ENCODE measurements at places on chromosomes 13 and 19. TPM values are rescaled to one million over a fixed set of nuclear protein-coding genes. Genes with fewer than 3 reads are reported as not detected.

ZNF57 gene
- 2.7 TPM for total RNA-seq

C19orf81 gene
- total RNA-seq = not detected

RTBDN gene
- total RNA-seq = not detected

POSTN gene
- not detected for total RNA-seq

NUFIP1 gene
- 6.3 TPM for total RNA-seq

OLFM4 gene
- not detected for total RNA-seq

VN1R4 gene
- total RNA-seq = not detected

PRSS57 gene
- not detected for total RNA-seq

NBEA gene
- total RNA-seq = 0.39 TPM

ZNF333 gene
- total RNA-seq = 11.4 TPM

LGALS7B gene
- total RNA-seq = not detected

FGF14 gene
- not detected for total RNA-seq

FFAR1 gene
- not detected for total RNA-seq

GARIN5A gene
- 0.23 TPM for total RNA-seq

SOX1 gene
- not detected for total RNA-seq

PTPRS gene
- total RNA-seq = 0.14 TPM

CEACAM21 gene
- total RNA-seq = 44.3 TPM

CYP2S1 gene
- 0.23 TPM for total RNA-seq

CARS2 gene
- 74.9 TPM for total RNA-seq

MAMSTR gene
- 1.00 TPM for total RNA-seq

MAN2B1 gene
- total RNA-seq = 120 TPM

KIR2DL3 gene
- total RNA-seq = not detected

IFNL1 gene
- total RNA-seq = 0.25 TPM

ZNF829 gene
- total RNA-seq = 4.4 TPM

PET100 gene
- total RNA-seq = 134 TPM

MEIS3 gene
- total RNA-seq = 0.20 TPM

KCNN4 gene
- total RNA-seq = 39.9 TPM

OR7C2 gene
- total RNA-seq = not detected

CNN1 gene
- total RNA-seq = not detected

CACNG6 gene
- total RNA-seq = not detected
